ENCODE measurements at places on chromosomes 6 and 20.

GRCh38 chr6:149567194-149567586 is 1.0 kb downstream of the GINM1 start:
- DNase-seq = no peak

- no peak for DNase-seq
These were observed 131.3 kb downstream of the HACE1 start for GRCh38 chr6:104728448-104728847.

- DNase-seq = no peak
These were observed 6.4 kb downstream of the NPEPL1 start for GRCh38 chr20:58698741-58699622.

DNA sequence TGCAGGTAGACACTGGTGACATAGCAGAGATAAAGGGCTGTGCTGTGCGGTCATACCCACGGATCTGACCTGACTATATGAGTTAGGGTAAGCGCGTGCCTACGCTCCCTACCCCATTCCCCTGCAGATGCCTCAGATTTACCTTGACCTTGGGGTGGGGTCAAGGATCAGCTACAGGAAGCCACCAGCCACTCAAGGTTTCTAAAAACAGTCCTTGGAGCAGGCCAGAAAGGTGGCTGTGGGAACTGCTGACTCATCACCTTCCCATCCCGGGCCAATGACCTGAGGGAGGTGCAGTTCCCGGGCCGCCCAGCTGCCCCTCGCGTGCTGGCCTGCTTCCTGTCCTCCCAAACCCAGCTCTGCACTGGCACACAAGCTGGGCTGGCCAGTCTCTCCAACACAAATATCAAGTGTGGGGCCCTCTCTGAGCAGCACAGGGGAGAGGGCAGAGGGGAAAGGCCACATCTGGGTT is 23.0 kb downstream of the KCNK5 start:
- DNase-seq = no peak

GRCh38 chr6:79656134-79656533 is 25.0 kb downstream of the SH3BGRL2 start:
- no peak for DNase-seq

DNA sequence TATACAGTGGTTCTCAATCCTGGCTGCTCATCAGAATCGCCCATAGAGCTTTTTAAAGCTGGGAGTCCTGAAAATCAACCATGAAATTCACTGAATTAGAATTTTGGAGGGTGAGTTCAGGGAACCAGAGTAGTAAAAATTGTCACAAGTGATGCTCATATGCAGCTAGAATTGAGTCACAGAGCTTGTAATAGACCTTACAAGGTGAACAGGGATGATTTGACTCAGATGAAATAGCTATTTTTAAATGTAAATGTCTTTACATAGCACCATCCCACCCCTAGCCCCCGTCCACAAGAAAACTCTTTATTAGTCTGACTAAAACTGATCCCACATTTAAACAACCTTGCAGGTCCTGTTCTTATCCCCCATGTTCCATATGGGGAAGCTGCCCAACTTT is 531.7 kb downstream of the LMBRD1 start:
- DNase-seq = no peak

GRCh38 chr6:124022641-124023040 is 219.0 kb downstream of the NKAIN2 start:
- no peak for DNase-seq

DNA sequence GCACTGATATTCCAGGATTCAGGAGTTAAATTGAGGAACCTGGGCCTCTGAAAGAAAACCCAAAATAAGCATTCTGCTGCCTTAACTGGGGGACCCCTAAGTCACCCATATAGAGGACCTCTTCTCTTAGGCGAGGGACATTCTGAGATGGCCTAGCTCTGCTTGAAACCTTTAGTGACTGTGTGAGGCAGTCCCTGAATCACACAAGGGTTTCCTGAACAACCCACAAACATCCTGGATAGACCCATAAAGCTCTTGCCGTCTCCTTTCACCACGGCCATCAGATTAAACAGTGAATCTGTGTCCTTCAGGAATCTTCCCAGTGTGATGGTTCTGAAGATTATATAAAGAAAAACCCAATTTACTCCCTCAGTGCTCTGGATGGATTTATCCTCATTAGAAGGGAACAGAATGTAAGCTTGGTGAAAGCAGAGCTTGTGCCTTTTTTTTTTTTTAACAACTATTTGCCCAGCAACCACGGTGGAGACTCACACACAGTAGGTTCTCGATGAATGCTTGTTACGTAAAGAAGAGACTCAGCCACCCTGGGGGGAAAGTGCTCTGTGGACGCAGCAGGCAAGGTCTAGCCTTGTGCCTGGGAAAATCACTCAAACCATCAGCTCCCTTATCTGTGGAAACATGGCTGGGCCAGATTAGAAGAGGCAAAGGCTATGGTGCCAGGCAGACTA is 39.1 kb upstream of the SIRPG start:
- no peak for DNase-seq

DNA sequence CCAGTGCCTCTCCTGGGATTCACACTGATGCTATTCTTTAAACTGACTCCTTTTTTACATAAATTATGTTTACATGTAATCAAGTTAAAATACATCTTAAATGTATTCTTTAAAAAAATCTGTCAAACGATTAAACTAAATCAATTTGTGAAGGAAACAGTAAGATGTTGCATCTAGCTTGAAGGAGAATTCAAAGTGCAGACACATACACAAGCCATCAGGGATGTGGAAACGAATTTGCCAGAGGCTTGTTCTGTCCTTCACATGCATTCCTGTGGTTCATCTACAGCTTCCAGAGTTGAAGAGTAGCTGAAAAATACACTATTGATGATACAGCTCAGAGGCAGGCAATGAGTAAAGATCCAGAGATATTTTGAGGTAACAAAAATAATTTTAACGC is 7.3 kb upstream of the BPIFB3 start:
- DNase-seq = no peak

GRCh38 chr20:23107466-23107865 is 21.3 kb upstream of the CD93 start:
- DNase-seq = no peak

DNA sequence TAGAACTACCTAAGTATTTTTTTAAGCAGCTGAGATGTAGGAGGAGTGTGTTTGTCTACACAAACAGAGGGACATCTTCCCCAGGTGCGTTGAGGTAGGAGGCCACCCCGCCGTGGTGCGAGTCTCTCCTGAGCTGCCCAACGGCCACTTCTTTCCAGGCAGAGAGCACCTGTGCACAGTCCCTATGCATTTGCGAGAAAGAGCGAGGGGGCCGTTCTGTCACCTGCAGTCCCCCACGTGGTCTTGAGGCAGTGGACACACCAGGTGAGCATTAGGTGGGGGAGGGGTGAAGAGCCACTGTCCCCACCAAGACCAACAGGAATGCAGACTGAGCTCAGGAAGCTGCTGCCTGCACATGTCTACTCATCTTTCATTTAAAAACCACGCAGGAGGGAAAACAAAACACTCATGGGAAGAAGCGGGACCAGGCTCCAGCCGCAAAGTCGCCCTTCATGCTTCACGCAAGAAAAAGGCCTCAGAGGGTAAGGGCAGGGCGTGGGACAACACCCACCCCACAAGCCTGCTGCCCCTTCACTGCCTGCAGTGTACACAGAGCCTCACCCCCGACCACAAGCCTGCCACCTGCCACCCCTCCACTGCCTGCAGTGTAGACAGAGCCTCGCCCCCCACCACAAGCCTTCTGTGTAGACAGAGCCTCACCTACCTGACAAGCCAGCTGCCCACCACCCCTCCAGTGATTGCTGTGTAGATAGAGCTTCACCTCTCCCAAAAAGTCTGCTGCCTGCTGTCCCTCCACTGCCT is 142.0 kb downstream of the DLL1 start:
- no peak for DNase-seq

DNA sequence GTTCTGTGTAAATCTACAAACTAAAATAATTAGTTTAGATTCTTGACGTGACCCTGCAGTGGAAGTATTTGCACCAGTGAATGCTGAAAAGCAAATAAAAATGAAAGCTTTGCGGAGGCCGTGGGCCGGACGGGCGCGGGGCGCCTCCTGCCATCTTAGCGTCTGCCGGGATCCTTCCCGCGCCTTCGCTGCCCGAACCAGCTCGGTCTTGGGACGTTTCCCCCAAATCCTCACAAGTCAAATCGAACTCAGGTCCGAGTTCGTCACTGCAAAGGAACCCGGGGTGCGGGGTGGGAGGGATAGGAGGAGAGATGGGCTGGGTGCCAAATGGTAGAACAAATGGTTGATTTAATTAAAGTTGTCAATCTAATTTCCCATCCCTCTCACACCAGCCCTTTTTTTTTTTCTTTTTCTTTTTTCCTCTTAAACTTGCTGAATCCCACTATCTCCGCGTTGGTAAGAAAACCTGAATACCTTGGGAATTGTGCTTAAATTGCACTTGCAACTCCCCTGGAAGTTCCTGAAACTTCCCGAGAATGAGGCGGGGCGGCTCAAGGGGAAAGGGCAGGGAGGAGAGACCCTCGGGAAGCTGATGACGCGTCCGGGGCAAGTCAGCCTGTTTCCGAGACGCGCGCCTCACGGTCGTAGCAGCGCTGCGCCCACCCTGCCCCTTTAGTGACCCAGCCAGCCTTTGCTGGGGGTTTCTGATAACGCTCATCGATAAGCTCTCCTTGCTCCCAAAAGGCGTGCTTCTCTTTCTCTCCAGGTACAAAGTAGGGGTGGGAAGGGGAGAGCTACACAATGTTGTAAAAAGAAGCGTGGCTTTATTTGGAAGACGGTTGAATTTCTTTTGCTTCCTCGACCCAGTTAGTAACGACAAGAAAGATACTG is 1.8 kb downstream of the GJA1 start:
- DNase-seq = no peak

GRCh38 chr6:39430871-39431523 is 108.5 kb upstream of the KCNK16 start:
- no peak for DNase-seq

GRCh38 chr6:33836806-33837469 is 33.1 kb upstream of the MLN start:
- no peak for DNase-seq

DNA sequence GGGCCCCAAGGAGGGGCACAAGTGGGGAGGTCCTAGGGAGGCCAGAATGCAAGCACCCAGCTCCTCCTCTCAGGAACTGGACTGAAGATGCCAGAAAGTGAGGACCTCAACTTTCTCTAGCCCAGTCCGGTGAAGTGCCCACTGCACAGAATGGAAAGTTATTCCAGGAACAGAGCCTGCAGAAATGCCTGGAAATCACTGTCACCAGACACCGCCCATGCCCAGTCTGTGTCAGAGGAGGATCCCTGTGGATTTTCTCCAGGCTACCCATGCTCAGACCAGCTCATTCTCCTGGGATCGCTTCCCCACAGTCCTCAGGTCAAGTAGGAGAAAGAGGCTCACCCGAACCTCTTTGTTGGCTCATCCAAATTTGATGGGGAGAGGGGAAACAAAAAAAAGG is 6.5 kb downstream of the PRPH2 start:
- DNase-seq = no peak

GRCh38 chr6:132023490-132023889 is 72.3 kb upstream of the CCN2 start:
- no peak for DNase-seq

- DNase-seq = peak; percentile 61
These were observed at the start of gene FUCA2 for GRCh38 chr6:143510991-143511891. FUCA2 (minus strand) TSS chr6:143511720; CDS start chr6:143511634, 86 bp downstream.

Data from CMK (cell line).